Hepatocyte (in vitro differentiated cells): ENCODE measurements at places on chromosomes 4 and X. TPM values are rescaled to one million over a fixed set of nuclear protein-coding genes. Genes with fewer than 3 reads are reported as not detected.

GIMD1 gene
- total RNA-seq, result not detected in 2 replicates

- DNase-seq, result no peak
These were observed 29.7 kb upstream of the HELT start for GRCh38 chr4:184988611-184989010.

DNA sequence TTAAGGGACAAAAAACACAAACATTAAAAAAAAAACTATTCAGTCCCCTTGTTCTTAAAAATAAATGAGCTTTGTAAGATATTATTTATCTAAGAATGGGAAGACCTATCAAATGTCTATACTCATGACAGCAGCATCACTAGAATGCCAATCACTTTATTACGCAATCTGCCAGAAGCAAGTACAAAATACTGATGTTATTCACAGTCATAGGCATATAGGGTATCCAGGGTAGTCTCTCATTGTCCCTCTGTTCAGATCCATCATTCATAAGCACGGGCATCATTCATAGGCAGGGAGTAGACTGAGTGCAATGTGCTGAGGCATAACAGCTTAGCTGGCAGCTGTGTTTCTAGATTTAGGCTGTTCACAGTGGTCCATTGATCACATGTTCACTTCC lies 109.1 kb downstream of the EPHA5 start:
- no peak for DNase-seq

DNA sequence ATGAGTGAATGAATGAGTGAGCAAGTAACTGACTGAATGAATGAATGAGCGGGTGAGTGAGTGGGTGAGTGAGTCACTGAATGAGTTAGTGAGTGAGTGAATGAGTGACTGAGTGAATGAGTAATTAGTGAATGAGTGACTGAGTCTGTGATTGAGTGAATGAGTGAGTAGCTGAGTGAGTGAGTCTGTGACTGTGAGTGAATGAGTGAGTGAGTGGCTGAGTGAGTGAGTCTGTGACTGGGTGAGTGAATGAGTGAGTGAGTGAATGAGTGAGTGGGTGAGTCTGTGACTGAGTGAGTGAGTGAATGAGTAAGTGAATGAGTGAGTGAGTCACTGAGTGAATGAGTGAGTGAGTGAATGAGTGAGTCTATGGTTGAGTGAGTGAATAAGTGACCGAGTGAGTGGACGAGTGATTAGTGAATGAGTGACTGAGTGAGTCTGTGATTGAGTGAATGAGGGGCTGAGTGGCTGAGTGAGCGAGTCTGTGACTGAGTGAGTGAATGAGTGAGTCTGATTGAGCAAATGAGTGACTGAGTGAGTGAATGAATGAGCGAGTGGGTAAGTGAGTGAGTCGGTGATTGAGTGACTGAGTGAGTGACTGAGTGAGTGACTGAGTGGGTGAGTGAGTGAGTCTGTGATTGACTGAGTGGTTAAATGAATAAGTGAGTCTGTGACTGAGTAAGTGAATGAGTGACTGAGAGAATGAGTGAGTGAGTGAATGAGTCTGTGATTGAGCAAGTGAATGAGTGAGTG lies 223.0 kb upstream of the PSAPL1 start:
- DNase-seq, result no peak

DNA sequence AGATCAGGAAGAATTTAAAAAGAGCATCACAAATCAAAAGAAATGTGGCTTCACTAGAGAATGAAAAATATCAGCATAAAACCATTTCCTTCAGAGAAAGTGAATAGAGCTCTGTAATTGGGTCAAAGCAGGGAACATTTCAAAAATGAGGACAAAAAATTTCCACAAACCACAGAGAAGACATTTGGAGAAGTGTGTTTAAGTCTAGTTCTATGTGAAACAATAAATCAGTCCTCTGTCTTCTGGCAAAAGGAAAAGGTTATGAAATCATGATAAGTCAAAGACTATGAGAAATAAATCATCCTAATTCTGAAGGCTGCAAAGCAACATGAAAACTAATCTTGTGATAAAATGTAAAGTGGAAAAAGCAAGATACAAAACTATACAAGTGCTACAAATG lies 27.9 kb downstream of the SMPX start:
- no peak for DNase-seq

- DNase-seq, result no peak
These were observed 173.6 kb upstream of the MED14 start for GRCh38 chrX:40908857-40909475.

AKAP14 gene
- total RNA-seq, result not detected in 2 replicates

GRCh38 chr4:42398171-42398870 lies 1.0 kb downstream of the SHISA3 start:
- peak; percentile 18 for DNase-seq

GPRIN3 gene
- total RNA-seq, result 2.6 and 3.0 TPM in 2 replicates

LRIT3 gene
- 0.13 and 0.24 TPM in 2 replicates for total RNA-seq

HSD17B13 gene
- 0.52 and 1.00 TPM in 2 replicates for total RNA-seq

DNA sequence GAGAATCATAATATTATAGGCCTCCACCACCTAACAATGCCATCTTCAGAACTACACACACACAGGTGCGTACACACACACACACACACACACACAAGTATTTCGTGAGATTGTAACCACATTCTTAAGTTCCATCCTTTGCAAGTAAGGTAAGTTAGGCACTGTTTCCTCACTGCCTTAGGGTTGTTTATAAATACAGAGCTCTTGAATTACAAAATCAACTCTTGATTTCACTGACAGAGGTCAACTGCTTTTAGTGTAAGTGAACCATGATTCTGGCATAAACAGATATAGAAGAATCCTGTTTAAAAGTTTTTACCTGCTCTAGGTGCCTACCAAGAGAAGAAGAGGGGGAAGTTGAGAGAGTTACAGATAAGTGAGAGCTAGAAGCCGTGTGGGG lies 166.1 kb downstream of the DMD start:
- no peak for DNase-seq

- no peak for DNase-seq
These were observed 27.3 kb downstream of the INTS6L start for GRCh38 chrX:135547767-135548166.

DNA sequence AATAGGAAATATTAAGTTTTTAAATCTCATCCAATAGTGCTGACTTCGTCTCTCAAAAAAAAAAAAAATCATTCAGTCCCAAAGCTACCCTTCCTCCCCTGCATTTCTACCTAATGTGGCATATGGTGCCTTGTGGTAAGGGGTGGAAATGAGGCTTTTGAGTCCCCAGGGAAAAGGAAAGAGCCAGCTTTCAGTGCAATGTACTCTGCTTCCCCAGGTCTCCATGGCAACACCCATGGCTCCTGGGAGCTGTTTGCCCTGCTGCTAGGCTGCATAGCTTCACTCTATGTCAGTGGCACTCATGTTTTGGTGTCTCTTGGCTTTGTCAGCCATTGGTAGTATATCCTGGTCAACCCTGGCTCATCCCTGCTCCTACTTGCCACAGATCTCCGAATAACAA lies 175.9 kb downstream of the SLC39A8 start:
- peak; percentile 27 for DNase-seq

ADH1C gene
- total RNA-seq, result 9.2 and 13.7 TPM in 2 replicates
